ENCODE measurements at places on chromosomes 1 and 21.
A peak's percentile ranks its signal among the peaks of the same experiment; 100 is the strongest.

- DNase-seq = peak; percentile 85
Observed at GRCh38 chr1:205484985-205485967, 19.2 kb upstream of the CDK18 start.

DNA sequence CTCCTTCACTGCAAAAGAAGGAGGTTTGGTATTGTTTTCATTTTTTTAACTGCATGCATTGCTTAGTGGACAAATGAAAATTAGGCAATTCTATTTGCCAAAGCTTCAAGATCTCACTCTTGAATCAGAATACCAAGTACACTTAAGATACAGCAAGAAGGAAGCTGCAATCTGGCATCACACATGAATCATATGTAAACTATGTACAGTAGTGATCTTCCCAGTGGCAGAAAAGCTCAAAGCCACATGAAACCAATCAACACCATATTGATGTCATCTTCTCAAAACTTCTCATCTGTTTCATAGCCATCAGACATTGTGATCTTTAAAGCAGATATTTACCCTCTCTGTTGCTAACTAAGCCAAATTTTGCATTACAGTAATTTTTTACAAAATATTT, 550.1 kb downstream of the LTN1 start:
- DNase-seq = no peak

DNA sequence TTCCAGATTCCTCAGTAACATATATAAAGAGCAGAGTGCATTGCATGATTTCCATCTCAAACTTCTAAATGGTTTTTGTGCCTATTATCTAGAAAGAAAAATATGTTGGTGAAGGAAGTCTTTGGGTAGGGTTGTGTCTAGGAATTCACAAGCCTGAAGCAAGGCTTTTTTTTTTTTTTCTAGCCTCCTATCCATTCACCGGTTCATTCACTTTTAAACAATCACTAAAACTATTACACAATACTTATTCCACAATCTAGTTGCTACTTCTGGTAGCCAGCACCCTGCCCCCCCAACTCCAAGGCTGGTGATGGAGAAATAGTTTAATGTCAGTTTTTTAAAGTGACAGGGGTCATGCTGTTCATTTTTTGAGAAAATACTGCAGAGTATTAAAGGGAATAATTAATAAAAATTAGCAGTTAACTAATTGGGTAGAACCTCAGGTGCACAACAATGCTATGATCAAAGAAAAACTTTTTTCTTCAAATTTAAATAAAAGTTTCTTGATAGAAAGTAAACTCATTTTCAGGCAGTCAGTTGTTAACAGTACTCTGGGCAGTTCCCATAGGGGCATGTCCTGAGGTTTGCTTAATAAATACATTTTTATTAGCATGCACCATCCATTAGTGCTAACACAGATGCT, 10.9 kb downstream of the IRF2BP2 start:
- DNase-seq = no peak

- no peak for DNase-seq
Observed at GRCh38 chr1:82073071-82073470, 272.3 kb downstream of the ADGRL2 start.

DNA sequence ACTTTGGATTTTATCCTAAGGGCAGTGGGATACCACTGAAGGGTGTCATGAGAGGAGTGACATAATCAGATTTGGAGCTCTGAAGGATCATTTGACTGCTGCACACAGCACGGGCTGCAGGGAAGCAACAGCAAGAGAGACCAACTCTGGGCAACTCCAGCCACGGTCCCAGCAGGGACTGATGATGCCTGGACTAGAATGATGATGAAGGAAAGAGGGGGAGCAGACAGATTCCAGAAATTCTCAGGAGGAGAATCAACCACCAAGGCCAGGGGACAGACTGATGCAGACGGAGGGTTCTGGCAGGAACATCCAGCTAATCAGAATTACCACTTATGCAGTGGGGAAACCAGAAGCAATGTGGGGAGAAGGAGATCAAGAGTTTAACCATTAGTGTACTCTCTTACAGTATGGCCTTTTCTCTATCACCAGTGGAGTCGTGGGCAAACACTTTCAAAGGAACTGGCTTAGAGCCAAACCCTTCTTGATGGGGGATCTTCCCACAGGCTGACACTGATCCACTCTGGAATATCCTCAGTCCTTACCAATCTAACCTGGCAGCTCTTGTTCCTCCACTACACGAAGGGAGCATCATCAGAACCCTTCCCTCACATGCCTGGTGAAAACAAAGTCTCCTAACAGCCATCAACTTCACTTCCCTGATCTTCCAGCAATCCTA, 3.3 kb downstream of the URB1 start:
- no peak for DNase-seq

DNA sequence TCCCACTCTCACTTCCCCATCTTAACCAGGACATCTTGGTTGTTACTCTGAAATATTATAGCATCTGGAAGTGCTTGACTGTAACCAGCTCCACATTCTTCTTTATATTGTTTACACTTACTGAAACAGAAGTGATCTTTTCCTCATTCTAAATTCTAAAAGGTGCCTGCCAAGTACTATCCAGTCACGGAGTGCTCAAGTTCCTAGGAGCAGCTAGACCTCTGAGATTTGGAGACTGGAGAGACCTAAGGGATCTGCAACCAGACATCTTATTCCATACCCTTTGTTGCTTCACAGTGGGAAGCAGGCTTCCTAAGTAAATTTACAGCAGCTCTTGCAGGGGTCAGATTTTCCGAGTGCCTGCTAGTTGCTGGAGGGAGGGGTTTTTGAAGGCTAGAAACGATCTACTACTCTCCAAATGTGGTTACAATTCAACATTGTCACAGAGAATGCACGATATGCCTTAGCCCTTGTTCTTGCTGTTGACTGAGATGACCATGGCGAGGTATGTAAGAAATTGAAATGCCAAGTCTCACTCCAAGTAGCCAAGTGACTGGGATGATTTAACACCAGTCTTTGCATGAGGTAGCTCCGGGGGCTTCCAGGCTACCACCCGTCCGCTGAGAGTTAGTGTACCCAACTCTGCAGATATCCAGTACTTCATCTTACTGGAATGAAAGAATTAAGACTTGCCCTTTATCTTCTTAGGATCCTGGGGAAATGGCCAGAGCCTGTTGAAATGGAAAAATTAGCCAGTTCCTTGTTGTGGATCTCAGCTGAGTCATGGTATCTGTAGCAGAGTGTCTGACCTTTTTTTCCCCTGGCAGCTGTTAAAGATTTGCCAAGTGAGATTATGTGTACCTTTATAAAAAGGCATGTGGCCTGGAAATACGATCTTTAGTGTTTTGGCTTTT, 150.8 kb downstream of the MAST2 start:
- no peak for DNase-seq

DNA sequence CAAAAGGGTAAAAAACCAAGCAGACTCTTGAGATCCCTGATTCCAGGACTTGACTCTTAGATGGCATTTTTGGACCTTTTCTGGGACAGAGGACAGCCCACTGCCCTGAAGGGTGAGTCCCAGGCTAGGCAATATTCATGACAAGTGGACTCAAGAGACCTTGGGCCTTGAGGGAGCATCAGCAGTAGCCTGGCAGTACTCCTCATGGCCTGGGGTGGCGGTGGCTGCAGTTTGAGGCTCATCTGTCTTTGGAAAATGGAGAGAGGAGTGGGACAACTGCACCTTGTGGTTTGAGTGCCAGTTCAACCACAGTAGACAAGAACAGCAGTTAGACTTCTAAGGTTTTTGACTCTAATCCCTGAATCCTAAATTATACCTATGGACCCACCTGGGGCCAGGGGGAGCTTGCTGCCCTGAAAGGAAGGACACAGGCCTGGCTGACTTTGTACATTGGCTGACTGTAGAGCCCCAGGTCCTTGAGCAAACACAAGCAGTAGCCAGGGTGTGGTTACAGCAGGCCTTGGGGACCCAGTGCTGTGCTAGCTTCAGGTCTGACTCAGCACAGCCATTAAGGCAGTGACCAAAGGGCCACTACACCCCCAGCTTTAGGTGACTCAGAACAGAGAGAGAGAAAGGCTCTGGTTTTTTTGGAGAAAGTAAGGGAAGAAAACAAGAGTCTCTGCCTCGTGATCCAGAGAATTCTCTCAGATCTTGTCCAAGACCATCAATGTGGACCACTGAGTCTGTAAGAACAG, 1023.2 kb downstream of the KCNT2 start:
- DNase-seq = no peak

DNA sequence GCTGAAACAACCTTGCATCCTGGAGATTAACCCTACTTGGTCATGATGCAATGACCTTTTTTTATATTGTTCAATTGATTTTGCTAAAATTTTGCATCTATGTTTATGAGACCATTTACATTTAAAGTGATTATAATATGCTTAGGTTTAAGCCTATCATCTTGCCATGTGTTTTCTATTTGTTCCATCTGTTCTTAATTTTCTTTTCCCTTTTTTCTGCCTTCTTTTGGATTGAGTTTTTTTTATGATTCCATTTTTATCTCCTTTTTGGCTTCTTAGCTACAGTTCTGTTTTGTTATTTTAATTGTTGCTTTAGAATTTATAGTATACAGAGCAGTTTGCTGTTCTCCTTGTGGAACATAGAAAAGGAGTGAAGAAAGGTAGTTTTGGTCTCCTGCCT, 385.1 kb upstream of the USP24 start:
- DNase-seq = no peak
